ENCODE measurements at places on chromosomes 3 and 15.

DNA sequence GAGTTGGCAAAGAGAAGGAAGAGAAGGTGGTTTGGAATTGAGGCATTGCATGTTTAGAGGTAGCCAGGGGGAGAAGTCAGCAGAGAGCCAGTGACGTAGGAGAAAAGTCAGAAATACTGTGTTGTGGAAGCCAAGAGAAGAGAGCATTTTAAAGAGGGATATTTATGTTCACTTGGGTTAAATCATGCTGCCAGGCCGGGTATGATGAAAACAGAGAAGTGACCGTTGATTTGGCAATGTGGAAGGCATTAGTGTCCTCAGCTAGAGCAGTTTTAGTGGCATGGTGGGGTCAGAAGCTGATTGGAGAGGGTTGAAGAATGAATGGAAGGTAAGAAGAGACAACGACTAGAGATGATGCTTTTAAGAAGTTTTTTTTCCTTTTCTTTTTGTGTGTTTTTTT lies 24.5 kb downstream of the RASA2 start:
- DNase-seq, result no peak

DNA sequence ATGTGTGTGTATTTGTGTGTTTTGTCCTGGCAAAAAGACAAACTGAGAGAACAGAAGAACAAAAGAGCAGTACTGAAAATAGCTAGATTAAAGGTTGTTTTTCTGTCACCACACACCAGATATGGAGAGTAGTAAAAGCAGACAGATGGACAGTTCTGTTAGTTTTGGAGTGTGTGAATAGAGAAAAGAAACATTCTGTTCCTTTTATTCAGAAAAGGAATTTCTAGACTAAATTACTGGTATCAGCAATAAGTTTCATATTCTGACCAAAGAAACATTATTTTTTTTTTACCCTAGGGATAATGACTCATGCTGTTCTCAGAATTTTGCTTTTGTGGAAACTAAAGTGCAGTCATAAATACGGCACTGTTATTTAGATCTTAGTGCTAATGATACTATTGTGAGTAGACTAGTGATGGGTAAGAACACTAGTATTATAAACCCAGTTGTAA lies 32.9 kb downstream of the PIK3CA start:
- DNase-seq, result no peak

GRCh38 chr15:90819850-90820249 lies 48.5 kb upstream of the FURIN start:
- no peak for DNase-seq

- DNase-seq, result no peak
Measured at GRCh38 chr3:181868576-181869082, 156.9 kb downstream of the SOX2 start.

GRCh38 chr15:67822537-67823313 lies 2.6 kb upstream of the SKOR1 start:
- no peak for DNase-seq

- no peak for DNase-seq
Measured at GRCh38 chr3:148540266-148540665, 157.4 kb upstream of the AGTR1 start.

GRCh38 chr15:45107941-45108630 lies 5.9 kb downstream of the DUOX2 start:
- no peak for DNase-seq

- DNase-seq, result no peak
Measured at GRCh38 chr15:39021341-39021740, 456.7 kb upstream of the RASGRP1 start.

- DNase-seq, result no peak
Measured at GRCh38 chr3:54875596-54876268, 52.1 kb downstream of the LRTM1 start.

GRCh38 chr3:112539825-112540650 lies 21.7 kb downstream of the ATG3 start:
- DNase-seq, result peak; percentile 83
